ENCODE measurements at places on chromosomes 1 and 21.

GRCh38 chr1:173590557-173590956 is 12.3 kb downstream of the SLC9C2 start:
- DNase-seq: no peak

DNA sequence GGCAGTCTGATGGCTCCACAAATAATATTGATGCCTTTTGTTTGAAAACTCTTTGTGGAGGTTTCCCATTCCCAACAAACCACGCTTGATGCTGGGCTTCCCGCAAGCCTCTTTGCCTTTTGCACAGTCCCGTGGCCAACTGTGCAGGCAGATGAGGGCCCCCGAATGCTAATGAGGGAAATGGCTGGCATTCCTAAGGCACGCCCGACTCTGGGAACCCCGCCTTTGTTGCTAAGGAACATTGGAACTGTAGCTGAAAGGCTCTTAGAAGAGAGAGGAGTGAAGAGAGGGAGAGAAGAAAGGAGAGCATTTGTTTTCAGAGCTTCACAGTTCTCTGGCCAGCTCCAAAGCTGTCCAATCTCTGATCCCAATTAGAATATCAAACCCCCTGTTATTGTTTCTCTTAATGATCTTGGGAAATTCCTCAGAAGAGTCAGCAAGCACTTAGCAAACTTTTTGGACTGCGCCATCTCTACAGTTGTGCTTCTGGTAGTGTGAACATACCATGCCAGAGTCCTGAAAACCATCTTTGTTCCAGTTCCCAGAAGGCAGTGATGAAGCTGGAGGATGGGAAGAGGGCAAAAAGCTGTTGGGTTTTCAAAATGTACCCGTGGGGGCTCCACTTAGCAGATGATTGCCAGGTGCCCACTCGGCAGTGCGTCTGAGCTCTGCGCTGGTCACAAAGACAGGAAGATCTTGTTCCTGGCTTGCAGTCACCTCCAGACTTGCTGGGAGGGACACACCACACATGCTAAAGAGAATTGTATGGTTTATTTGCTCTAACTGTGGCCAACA is 60.1 kb upstream of the CYP2J2 start:
- DNase-seq: peak; percentile 28

DNA sequence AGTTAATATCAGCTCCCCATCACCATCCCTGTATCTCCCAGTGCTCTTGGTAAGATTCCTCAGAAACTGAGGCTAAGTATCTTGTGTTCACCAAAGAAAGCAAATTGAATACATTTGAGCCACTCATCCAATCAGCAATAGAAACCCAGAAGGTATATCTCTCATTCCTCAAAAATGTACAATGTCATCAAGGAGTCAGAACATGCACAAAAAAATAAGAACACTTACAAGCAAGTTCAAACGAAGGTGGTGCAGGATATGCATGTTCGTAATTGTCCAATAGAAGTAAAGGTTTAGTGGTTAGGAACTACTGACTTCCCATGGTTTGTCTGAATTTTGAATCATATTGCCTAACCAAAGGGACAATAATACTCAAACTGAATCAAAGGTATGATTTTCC is 24.3 kb downstream of the RXRG start:
- no peak for DNase-seq

DNA sequence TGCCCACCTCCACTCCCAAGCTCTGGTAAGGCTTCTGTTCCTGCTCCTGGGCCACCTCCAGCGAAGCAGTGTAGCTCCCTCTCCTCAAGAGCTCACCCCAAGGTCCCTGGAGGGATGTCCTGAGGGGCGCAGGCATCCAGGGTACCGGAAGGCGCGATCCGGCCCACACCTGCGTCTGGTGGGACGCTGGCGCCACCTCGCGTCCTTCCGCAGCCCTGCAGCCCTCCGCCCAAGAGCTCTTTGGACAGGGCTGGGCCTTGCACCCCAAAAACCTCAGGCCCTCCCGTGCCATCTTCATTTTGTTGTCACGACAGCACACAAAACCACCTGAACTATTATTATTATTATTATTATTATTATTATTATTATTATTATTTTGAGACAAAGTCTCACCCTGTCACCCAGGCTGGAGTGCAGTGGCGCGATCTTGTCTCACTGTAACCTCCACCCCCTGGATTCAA is 49.2 kb upstream of the PAX7 start:
- DNase-seq: peak; percentile 73

DNA sequence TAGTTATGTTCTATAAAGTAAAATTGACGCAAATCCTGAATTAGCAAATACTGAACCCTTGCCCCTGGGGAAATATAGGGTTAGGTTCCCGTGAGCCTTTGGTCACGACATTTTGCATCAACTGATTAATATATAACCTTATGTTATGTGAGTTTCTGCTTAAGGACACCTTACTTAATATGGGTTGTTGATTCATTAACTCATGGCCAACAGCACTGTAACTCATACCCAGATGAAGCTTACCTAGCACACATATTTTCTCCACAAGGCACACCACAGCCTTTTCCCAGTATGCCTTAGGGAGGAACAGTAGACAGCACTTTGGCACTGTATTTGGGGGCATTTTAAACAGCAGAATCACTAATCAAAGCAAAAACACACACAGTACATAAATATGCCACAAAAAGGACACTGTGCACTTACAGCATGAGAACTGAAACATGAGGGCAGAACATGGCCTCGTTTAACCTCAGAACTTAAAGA is 15.1 kb downstream of the INAVA start:
- no peak for DNase-seq

Measured in cerebellum (tissue), 4 donors.